ENCODE measurements at places on chromosomes 5 and 9.

GRCh38 chr9:114123031-114123977, 24.2 kb upstream of the KIF12 start:
- no peak for DNase-seq

DNA sequence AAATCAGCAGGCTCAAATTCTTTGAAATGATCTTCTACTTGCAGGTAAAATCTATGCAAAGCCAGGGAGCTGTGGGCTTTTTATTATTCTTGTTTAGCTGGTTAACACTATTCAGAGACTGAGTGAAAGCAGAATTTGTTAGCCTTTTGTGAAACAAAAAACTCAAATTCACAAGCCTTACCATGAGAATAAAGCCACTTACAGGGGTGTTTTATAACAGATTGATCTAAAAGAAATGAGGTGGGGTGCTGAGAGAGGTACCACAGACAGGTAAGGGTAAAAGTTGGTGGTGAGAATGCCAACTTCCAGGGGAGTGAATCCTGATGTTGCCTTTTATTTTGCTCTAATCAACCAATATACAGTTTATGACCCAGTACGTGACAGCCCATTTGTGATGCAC, 1585.6 kb downstream of the EFNA5 start:
- no peak for DNase-seq

- DNase-seq = no peak
Observed at GRCh38 chr5:96278981-96279380, 154.1 kb downstream of the PCSK1 start.

DNA sequence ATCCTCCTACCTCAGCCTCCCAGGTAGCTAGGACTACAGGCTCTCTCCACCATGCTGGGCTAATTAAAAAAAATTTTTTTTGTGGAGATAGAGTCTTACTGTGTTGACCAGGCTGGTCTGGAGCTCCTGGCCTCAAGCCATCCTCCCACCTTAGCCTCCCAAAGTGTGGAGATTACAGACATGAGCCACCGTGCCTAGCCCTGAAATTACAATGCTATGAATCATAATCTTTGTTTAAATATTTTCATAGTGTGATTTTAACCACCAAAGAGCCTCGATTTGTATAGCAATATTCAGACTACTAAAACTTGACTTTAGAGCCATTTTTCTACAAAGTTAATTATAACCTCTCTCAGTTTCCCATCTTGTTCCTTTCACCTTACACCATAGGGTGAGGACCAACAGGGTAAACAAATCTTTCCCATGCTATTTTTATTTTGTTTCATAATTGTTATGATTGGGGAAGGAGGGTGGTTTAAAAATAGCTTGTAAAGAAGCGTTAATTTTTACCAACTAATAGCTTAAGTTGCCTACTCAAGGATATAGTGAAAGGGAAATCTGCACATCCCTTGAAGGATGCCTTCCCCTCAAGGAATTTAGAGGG, 32.7 kb downstream of the UBE2D2 start:
- no peak for DNase-seq

DNA sequence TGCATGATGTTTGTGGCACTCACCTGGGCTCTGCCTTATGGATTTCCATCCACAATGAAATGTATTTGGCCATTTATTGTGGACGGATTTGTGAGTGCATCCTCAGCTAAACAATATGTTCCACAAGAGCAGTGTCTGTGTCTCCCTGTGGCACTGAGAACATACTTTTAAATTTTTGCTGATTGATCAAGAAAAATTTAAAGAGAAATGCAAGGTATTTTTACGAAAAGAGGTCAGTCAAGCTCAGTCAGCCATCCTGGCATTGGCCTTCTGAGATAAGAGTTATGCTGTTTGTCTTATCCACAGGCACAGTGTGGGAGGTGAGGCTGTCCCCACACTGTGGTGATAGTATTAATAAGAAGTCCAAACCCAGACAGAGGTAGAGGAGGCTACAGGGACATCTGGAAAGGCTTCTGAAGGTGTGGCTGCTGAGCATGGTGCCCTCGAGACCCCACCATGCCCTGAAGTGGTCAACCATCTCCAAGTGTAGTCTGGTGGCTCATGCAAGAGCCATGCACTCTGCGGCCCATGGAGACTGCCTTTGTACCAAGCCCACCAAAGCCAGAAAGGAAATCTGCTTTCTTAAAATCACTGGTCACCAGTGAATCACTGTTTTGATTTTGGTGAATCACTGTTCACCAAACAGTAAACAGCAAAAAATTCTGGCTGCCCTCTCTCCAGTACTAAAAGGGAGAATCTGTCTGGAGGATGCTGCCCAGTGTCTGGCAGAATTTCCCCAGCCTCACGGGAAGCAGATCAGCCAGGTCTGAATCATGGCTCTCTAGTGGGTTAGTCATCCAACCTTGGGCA, 28.8 kb downstream of the SPOCK1 start:
- no peak for DNase-seq

GRCh38 chr5:150589862-150590601, 50.4 kb upstream of the SYNPO start:
- DNase-seq = no peak

DNA sequence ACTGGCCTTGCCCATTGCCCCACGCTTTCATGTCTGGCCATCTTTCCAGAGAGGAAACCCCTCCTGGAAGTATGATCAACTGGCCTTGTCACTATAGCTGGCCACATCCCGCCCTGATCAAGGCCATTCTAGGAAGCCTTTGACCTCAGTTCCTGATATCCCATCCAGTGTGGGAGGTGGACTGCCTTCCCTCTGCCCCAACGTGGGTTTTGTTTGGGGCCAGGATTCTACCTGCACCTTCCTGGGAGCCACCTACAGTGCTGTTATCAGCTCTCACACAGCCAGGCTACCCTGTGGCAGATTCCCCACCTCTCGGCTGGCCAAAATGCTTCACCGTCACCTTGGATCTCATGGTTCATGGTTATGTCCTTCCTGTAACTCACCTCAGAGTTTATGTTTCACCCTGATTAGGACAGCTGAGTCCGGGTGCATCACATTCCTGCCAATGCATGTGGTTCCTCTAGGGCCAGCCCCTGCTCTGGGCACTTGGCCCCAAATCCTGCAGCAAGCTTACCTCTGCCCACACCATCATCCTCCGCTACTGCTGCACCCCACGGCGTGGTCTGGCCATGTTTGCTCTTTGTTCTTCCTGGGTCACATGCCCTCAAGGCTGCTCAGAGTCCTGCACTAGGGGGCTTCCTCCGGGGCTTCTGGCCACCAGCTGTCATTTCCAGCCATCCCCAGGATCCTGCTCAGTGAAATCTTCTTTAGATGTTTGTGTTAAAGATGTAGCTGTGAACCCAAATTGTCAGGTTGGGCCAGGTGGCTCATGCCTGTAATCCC, 24.2 kb upstream of the S1PR3 start:
- no peak for DNase-seq

GRCh38 chr9:92671323-92671722, 1.4 kb upstream of the IPPK start:
- no peak for DNase-seq

DNA sequence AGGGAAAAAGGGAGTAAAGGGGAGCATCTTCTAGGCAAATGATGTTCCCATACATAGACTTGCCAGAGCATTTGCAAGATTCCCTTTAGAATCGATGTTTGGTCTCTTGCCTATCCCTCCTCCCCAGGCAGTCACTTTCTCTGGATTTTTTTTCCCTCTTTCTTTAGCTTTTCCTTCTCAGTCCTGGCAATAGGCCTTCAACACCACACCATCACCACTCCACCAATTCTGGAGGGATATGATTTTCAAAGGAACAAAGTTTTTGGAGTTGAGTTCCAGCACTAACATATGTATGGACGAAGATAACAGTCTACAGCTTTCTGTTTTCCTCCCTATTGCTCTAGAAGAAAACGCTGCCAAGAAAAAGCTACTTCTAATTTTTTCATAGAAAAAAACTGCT, 377.4 kb downstream of the PDE4D start:
- DNase-seq = no peak

DNA sequence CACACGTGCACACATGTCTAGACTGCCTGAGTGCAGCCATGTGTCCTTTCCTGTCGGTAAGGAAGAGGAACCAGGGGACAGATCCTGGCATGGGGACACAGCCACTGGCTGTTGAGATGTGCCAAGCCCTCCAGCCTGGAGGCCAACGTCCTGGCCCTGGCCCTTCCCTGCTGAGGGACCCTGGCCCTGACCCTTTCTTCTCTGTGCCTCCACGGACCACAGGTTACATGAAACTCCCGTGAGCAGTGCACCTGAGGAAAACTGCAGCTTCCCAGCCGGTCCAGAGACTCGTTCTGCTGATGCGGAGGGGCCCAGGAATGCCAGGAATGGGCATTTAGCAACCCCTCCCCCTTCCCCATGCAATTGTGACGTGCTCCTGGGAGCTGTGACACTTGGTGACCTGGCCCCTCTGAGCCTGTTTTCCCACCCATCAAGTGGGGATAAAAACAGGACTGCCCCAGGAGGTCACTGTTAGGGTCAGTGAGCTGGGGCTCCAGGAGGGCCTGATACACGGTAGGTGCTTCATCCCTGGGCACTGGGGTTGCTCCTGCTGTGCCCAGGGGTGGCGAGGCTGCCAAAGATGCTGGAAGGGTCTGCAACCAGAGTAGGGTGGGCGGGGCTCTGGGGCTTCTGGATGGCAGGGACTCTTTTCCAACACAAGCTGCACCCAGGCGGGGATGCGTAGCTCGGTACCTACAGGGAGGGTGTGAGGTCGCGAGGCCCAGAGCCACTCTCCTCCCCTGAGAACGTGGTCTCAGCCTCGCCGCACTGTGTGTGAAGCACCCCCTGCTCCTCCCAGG, 151.5 kb downstream of the C9orf50 start:
- no peak for DNase-seq

DNA sequence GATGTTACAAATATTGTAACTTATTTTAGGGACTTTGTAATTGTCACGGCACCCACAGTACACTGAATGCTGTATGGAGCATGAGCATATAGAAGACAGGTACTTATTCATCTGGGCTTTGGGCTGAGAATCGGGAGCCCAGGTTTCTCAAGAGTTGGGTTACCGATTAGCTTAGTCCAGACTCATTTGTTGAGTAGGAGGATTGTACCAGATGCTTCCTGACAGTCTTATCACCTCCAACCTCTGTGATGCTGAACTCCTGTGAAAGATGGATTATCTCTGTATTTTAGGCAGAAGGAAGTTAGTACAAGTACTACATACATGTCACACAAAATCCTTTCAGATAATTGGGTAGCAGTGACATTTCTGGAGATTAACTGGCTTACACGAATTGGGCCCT, 79.2 kb downstream of the SV2C start:
- no peak for DNase-seq

- no peak for DNase-seq
Observed at GRCh38 chr5:54304040-54304439, 6.3 kb downstream of the ARL15 start.

DNA sequence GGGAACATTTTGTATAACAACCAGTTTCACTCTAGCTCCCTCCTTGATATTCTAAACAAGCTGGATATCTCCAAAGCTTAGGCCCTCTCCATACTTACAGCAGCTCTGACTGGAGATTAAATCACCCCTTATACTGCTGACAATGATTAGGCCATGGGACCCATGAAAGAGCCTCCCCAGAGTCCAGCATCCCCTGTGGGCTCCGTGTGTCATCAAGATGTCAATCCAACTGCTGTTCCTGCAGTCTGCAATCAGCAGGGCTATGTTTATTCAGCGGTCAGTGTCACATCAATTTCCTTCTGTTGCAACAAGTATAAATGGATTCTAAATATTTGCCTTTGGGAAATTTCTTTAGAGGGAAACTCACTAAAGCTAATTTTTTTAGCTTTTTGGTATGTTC, 26.6 kb downstream of the PCDHAC2 start:
- no peak for DNase-seq

DNA sequence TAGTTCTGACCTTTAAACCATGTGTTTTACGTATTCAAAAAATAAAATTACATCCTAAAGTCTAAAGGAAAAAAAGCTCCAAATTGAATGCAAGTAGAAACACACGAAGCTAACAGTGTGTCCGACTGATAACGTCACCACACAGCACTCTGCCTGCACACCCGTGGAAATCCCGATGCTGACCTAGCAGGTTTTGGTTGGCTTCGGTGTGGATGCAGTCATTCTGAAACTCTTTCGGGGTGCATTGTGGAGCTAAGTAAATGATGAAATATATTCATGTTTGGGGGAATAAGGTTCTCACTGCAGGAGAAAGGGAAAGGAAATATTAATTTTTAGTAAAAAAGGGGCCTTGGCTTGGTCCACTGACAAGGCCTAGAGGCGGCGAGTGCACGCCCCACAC, 2.0 kb downstream of the RASGEF1C start:
- no peak for DNase-seq

- DNase-seq = no peak
Observed at GRCh38 chr5:14429101-14430050, 152.2 kb upstream of the OTULINL start.

- DNase-seq = no peak
Observed at GRCh38 chr5:68441309-68442073, 225.9 kb downstream of the PIK3R1 start.

DNA sequence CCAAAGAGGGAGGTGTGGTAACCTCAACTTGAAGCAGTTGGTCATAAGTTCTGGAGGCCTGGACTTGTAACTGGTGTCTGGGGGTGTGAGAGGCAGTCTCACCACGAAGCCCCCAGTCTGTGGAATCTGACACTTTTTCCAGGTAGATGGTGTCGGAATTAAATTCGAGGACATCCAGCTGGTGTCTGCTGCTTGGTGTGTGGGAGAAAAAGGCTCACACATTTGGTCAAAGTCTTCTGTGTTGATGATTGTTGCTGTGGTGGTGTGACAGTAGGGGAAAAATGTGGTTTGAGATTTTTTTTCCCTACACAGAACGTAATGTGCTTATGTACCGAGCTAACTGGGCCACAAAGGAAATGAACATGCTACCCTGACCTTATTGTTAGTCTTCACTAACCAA, 251.9 kb downstream of the MAT2B start:
- no peak for DNase-seq

GRCh38 chr9:5361326-5362010, 21.8 kb upstream of the RLN1 start:
- DNase-seq = no peak

- DNase-seq = no peak
Observed at GRCh38 chr5:177346820-177347219, 4.6 kb downstream of the LMAN2 start.

DNA sequence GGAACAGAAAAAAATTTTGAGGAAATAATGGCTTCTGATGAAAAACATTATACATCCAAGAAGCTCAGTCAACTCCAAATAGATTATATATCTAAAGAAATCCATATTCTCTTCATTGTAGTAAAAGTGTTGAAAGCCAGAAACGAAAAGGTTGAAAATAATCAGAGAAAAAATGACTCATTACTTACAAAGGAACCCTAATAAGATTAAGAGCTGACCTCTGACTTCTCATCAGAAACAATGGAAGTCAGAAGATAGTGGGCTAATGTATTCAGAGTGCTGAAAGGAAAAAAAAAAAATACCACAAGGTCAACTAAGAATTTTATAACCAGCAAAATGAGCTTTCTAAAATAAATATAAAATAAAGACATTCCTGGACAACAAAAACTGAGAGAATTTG, 60.0 kb downstream of the HSD17B4 start:
- DNase-seq = no peak

- no peak for DNase-seq
Observed at GRCh38 chr9:99189887-99190596, 31.7 kb downstream of the ALG2 start.
